ENCODE measurements at places on chromosomes 1 and 21.

- peak; percentile 72 for DNase-seq
These were observed 1.5 kb upstream of the NEK7 start for GRCh38 chr1:198155253-198155652.

- DNase-seq: no peak
These were observed 39.1 kb downstream of the RIMS3 start for GRCh38 chr1:40626383-40626770.

DNA sequence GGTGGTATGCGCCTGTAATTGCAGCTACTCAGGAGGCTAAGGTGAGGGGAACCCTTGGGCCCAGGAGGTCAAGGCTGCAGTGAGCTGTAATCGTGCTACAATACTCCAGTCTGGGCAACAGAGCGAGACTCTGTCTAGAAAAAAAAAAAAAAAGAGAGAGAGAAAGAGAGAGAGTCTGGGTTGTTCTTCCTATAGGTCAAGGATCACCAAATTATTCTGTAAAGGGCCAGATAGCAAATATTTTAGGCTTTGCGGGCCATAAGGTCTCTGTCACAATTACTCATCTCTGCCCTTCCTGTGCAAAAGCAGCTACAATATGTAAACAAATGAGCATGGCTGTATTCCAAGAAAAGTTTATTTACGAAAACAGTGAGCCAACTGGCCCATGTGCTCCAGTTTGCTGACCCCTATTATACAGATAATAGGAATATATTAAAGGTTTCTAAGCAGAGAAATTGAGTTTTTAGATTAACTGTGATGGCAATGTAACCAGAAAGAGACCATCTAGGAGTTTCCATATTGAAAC, 2.1 kb downstream of the SASS6 start:
- peak; percentile 56 for DNase-seq

DNA sequence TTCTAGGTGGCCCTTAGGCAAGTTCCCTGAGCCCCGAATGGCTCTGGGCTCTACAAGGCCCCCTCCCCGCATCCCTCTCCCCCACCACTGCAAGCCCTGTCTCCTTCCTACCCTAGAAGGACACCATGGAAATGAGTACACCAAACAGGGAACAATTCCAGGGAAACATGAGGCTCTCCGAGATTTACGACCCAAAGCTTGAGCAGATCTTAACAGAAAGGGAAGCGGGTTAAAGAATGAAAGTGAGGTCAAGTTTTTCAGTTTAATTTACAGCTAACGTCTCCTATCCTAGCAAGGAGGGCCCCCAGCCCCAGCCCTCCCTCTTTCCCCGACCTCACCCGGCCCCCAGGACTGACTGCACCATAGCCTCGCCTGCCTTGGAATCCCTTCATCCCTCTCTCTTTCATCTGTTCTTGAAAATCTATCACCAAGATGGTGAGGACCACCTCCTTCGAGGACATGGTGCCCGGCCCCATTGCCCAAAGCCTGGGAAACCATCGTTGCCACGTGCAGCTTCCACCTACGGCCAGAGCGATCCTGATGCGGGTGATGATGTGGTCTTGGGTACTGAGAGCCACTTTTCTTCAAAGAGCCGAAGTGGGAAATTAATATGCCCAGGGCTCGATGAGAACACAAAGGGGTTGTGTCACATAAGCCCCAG, 30.5 kb downstream of the SIM2 start:
- no peak for DNase-seq

DNA sequence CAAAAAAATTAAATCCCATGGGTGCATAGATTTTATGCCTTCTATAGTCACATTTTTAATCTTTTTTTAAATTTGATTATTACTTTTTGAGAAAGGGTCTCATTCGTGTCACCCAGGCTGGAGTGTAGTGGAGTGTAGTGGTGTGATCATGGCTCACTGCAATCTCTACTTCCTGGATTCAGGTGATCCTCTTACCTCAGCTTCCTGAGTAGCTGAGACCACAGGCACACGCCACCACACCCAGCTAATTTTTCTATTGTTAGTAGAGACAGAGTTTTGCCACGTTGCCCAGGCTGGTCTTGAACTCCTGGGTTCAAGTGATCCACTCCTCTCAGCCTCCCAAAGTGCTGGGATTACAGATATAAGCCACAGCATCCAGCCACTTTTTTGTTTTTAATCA, 10.4 kb downstream of the CBR3 start:
- no peak for DNase-seq

DNA sequence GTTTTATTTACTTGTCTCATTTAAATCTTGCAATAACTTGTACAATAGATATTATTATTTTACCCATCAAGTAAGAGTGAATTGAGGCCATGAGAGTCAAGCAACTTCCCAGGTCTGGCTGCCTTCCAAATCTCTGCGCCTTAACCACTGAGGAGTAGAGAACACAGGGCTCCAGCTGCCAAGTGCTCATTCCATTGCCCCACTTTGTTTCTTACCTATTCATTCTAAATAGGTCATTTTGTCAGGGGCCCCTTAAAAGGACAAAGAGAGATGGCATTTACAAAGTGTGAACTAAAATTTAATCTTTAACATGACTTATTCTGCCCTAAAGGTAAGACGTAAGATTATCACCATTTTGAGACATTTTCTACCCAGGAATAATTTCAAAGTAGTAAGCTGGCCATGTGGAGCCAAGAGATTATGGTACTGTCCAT, 3.5 kb downstream of the PPP1R15B start:
- peak; percentile 22 for DNase-seq

GRCh38 chr1:156721535-156721934, 6.7 kb upstream of the METTL25B start:
- no peak for DNase-seq

GRCh38 chr1:223087291-223088255, 55.5 kb downstream of the TLR5 start:
- no peak for DNase-seq

DNA sequence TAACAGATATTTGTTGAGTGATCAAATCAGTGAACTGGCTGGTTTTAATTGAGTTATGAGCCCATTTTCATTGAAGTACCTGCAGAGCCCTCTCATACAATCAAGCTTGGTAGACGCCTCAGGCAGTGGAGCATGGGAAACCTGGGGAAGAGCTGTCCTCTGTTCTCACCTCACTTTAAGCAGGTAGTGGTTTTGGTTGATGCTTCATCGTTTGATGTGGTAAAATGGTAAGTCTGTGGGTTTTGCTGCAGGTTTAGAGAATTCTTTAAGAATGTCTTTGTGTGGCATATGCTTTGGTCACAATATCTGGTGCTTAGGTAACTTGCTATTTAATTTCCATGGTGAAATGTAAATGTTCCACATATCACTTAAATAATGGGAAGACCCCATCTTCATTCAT, 10.0 kb downstream of the LAMC1 start:
- no peak for DNase-seq

GRCh38 chr1:6591222-6591621, 11.4 kb downstream of the ZBTB48 start:
- no peak for DNase-seq

DNA sequence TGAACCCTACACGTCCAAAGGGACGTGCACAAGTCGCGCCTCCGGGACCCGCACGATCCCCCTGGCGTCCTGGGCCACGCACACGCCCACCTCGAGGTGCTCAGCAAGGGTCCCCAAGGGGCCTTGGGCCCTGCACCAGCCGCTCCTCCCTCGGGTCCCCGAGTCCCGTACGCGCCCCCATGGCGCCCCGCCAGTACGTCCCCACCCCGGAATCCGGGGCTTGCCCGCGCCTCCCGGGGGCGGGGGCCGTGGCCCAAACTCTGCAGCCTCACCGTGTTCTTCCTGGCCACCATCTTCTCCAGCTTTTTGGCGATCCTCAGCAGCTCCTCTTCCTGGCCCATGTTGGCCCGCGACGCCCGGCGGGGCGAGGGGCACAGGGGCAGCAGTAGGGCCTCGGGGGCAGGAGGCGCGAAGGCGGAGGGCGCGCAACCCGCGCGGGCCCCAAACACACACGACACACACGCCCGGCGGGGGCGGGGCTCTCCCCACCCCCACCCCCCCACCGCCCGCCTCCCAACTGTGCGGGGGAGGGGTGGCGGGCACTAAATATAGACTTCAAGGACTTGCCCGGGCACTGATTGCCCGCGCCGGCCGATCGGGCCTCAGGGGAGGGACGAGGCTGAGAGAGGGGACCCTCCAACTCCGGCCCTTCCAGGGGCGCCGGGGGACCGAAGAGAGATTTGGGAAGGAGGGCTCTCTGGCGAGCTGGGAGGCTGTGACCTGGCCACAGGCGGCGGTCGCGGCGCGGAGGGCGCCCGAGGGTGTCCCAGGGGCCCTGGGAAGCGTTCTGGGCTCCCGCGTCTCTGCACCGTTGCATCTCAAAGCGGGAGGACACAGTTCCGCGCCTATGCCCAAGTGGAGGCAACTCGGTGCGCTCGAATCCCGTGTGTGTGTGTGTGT, at the start of gene TCEA3:
TSS of gene TCEA3 (minus strand) at position 456 of the 900 bp plus-strand sequence. CDS start at position 341, 115 bp downstream.
- DNase-seq: no peak

GRCh38 chr1:43315963-43316737, 15.4 kb downstream of the TIE1 start:
- no peak for DNase-seq

- DNase-seq: no peak
These were observed 249.6 kb downstream of the PTPRC start for GRCh38 chr1:198888379-198888943.

- no peak for DNase-seq
These were observed 515.1 kb upstream of the PTBP2 start for GRCh38 chr1:96206451-96206850.

GRCh38 chr1:98888869-98889268, 115.8 kb downstream of the PLPPR5 start:
- no peak for DNase-seq

DNA sequence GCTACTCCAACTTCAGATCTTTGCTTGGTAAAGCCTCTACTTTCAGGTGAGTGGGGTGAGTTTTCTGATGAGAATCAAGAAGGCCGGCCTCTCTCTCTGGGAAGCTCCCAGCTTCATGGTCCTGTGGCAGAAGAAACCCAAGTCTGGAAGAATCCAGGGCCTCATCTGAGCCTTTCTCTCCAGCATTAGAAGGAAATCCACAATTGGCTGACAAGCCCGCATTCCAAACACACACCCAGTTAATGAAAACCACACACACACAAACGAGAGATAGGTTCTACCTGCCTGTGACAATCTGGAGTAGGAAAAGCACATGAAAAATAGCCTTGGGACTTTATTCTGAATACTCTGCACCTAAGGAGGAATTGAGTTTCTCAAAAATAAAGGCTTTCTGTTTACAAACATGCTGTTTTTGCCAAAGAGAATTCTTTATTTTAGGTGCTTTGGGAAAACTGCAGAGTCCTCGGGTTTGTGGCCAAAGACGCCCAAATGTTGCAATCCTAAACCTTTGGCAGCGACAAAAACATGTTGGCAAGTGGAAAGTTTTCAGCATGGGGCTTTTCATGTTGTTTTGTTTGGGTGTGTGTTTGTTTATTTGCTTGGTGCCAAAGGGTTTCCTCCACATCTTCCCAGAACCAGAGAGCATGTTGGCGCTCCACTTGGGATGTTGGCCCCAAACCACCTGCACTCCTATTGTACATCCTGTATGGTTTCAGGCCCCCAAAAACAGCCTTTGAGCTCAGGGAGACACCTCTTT, 216.2 kb downstream of the SETD4 start:
- no peak for DNase-seq

GRCh38 chr1:232499188-232499587, 130.7 kb downstream of the SIPA1L2 start:
- DNase-seq: no peak

DNA sequence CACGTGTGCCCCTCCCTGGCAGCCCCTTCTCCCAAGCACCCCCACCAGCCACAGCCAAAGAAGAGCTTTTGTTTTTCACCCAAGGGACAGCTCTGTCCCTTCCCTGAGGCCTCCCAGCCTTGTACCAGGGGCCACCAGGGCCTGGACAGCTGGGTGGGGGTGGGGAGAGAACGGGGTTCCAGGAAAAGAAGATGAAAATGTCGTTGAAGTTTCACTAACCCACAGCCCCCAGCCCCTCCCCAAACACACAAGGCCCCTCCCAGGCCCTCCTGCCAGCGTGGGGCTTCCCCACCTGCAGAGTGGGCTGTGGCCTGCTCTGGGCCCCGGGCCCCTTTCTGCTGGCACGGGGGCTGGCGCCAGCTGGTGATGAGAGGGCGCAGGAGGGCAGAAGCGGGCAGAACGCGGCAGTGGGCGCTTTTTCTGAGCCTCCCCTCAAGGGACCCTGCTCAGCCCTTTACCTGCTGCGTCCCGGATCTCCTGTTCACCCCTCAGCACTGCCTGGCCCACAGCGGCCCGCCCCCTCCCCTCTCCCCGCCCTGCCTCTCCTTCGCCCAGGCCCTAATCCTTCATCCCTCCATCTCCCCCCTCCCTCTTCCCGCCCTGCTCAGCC, 5.5 kb upstream of the ANKRD65 start:
- no peak for DNase-seq

DNA sequence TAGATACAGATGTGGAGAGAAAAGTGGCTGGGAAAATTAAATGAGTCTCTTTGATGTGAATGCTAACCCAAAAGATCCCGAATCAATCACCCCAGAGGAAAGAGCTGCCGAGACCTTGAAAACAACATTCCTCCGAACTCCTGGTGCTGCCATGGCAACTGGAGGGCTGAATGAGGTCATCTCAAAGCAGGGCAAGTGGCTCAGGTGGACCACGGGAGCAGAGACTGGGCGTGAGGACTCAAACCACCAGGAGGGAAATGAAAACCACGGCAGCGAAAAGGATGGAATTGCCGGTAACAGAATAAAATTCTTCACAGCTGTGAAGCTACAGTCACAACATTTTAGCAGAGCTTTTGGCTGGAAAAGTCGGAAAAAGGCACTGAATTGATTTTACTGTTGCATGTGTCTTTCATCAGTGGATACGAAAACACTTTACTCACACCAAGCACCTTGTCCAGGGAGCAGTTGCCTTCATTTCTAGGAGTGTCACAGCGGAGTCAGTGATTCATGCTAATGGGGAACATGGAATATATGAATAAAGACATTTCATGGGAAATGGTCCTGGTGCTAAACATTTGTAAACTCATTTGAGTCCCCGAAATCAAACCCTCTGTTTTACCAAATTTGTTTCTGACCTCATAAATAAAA, 23.2 kb upstream of the BECN2 start:
- no peak for DNase-seq

GRCh38 chr1:46948629-46949416, 7.5 kb upstream of the CYP4A11 start:
- no peak for DNase-seq

DNA sequence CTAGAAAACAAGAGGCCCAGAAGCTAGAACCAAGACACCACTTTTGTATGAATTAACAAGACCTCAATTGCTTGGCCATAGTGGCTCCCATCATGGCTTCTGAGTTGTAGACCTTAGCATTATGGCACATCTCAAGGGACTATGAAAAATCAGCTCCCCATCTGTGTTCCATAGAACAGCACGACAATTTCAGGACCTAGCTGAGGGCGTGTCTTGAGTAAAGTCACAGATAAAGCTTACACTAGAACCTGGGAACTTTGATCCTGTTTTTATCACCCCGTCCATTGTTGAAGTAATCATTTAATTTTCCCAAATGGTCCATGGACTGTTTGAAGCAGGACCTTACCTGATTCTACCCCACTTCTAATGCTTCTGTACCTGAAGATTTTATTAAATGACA, 44.8 kb downstream of the RUNX1 start:
- no peak for DNase-seq

GRCh38 chr1:247415423-247416361, at the start of gene NLRP3:
NLRP3 (plus strand) TSS chr1:247416173; CDS start chr1:247418801, 2,628 bp downstream.
- DNase-seq: no peak

GRCh38 chr21:43269957-43270705, 101.3 kb downstream of the CRYAA start:
- no peak for DNase-seq

- peak; percentile 83 for DNase-seq
These were observed 25.1 kb upstream of the B3GALT2 start for GRCh38 chr1:193211539-193211938.

All from HFFc6 (cell line).